Progenitor cell of endocrine pancreas (in vitro differentiated cells): ENCODE measurements at places on chromosomes 7 and 10.
A peak's percentile ranks its signal among the peaks of the same experiment; 100 is the strongest.

DNA sequence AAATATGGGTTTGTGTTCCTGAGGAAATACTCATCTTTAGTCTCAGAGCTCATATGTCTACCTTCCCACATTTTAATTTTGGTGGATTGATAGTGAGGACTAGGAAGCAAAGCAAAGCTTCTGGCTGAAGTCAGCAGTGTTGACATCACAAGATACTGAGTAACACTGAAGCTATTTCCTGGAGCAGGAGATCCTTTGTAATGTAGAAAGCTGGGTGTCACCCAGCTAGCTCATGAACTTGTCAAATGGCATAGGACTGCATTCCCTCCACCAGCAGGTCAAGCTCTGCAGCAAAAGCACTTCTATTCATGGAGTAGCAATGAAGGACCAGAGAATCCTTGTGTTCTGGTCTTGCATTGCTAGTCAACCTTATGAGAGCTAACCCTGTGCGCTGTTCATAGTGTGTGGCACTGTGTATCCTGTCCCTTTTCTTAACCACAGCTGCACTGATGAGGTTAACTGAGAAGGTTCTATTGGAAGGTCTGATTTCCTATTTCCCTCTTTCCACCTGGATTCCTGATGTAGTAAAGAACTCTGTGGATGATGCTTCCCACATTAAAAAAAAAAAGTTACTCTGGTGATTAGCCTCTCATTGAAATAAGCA is 94.8 kb upstream of the ZNF804B start:
- H3K27me3 ChIP-seq, result no peaks in the 10 kb centered on the region
- no peak overlapping the region for H3K4me3 ChIP-seq
- H3K4me1 ChIP-seq, result peaks cover 7% of the 10 kb centered on the region

GRCh38 chr10:7444551-7445121 is 33.8 kb upstream of the SFMBT2 start:
- H3K27me3 ChIP-seq, result peaks cover 16% of the 10 kb centered on the region
- H3K4me3 ChIP-seq, result no peak overlapping the region
- no peaks in the 10 kb centered on the region for H3K36me3 ChIP-seq
- H3K4me1 ChIP-seq, result peaks cover 2% of the 10 kb centered on the region
- H3K27ac ChIP-seq, result no peak overlapping the region

- peaks cover 2% of the 10 kb centered on the region for H3K27me3 ChIP-seq
- H3K27ac ChIP-seq, result no peak overlapping the region
- H3K36me3 ChIP-seq, result peaks cover 2% of the 10 kb centered on the region
- no peak overlapping the region for H3K4me3 ChIP-seq
- DNase-seq, result no peak
Measured at GRCh38 chr7:30530373-30530772, 25.7 kb upstream of the GGCT start.

- no peak for DNase-seq
- no peaks in the 10 kb centered on the region for H3K27me3 ChIP-seq
- no peaks in the 10 kb centered on the region for H3K4me1 ChIP-seq
- no peak overlapping the region for H3K27ac ChIP-seq
- H3K4me3 ChIP-seq, result no peak overlapping the region
- H3K36me3 ChIP-seq, result no peaks in the 10 kb centered on the region
Measured at GRCh38 chr7:33562996-33563395, 342.3 kb upstream of the BMPER start.

- H3K4me3 ChIP-seq, result no peak overlapping the region
- peaks cover 2% of the 10 kb centered on the region for H3K36me3 ChIP-seq
- H3K27ac ChIP-seq, result no peak overlapping the region
- no peak for DNase-seq
Measured at GRCh38 chr10:1425879-1426278, 311.4 kb downstream of the ADARB2 start.

DNA sequence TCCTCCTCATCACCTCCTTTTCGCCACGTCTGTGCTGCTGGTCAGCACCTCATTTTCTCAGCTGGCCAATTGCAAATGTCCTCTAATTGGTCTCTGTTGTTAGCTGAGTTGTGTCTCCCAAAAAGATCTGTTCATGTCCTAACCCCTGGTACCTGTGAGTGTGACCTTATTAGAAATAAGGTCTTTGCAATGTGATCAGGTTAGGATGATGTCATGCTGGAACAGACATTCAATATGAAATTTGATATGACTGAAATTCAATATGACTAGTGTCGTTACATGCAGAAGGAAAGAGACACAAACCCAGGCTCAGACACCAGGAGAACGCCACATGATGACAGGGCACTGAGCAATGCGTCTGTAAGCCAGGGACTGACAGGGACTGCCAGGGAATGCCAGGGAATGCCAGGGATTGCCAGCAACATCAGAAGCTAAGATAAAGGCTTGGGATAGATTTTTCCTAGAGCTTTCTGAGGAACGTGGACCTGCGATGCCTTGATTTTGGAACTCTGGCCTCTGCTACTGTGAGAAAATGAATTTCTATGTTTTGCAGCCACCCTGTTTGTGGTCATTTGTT is 77.5 kb upstream of the CXCL12 start:
- no peak overlapping the region for H3K27ac ChIP-seq
- no peak for DNase-seq
- H3K4me3 ChIP-seq, result no peak overlapping the region
- no peaks in the 10 kb centered on the region for H3K4me1 ChIP-seq
- no peaks in the 10 kb centered on the region for H3K36me3 ChIP-seq

- H3K4me1 ChIP-seq, result peaks cover 14% of the 10 kb centered on the region
- DNase-seq, result no peak
- no peaks in the 10 kb centered on the region for H3K36me3 ChIP-seq
- H3K27me3 ChIP-seq, result peaks cover 12% of the 10 kb centered on the region
- H3K27ac ChIP-seq, result no peak overlapping the region
- H3K4me3 ChIP-seq, result no peak overlapping the region
Measured at GRCh38 chr10:78579995-78580394, 488.8 kb upstream of the ZMIZ1 start.

GRCh38 chr10:78664929-78665553 is 403.7 kb upstream of the ZMIZ1 start:
- H3K4me3 ChIP-seq, result no peak overlapping the region
- no peaks in the 10 kb centered on the region for H3K27me3 ChIP-seq
- H3K4me1 ChIP-seq, result peaks cover 3% of the 10 kb centered on the region
- DNase-seq, result no peak

DNA sequence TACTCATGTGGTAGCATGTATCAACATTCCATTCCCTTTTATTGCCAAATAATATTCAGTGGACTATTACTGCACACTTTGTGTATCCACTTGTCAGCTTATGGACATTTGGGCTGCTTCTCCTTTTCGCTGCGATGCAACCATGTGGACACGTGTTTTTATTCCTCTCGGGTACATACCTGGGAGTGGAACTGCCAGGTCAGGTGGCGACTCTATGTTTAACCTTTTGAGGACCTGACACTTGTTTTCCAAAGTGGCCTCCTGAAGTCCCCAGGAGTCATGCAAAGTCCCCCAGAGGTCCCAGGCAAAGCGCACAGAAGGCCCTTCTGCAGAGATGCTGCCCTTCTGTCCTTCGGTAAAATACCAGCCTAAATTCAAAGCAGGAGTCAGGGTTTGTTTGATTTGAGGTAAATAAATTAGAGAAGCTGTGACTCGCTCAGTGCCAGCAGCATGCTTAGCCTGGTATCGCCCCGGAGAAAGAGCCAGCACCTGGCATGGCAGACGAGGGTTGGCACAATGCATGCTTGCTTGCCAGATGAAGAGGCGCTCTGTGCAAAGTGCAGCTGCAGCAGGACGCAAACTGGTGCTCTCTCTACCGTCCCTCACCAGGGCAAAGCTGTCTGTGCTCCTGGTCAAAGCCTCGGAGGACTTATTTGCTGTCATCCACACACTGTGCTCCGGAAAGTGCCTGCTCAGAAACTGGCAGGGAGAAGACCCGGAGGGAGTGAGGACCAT is 37.8 kb downstream of the HIPK2 start:
- H3K27ac ChIP-seq, result peak overlapping the region; percentile 40
- peaks cover 53% of the 10 kb centered on the region for H3K4me1 ChIP-seq
- H3K27me3 ChIP-seq, result no peaks in the 10 kb centered on the region
- no peak for DNase-seq

DNA sequence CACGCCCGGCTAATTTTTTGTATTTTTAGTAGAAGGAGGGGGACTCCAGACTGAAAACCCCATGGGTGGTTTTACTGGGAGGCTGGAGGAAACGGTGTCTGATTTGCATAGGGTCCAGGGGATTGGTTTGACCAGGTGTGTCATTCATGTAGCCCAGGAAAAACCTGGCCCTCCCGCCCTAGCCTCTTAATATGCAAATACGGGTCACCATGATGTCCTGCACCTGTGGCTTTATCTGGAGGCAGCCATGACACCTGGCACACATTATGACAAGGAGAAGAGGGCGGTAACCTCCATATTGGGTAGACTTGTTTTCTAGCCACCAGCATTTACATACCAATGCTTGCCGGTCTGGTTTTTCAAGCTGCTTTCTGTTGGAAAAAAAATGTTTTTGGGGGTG is 68.0 kb downstream of the TRIL start:
- no peak overlapping the region for H3K27ac ChIP-seq
- no peak for DNase-seq
- no peaks in the 10 kb centered on the region for H3K27me3 ChIP-seq

DNA sequence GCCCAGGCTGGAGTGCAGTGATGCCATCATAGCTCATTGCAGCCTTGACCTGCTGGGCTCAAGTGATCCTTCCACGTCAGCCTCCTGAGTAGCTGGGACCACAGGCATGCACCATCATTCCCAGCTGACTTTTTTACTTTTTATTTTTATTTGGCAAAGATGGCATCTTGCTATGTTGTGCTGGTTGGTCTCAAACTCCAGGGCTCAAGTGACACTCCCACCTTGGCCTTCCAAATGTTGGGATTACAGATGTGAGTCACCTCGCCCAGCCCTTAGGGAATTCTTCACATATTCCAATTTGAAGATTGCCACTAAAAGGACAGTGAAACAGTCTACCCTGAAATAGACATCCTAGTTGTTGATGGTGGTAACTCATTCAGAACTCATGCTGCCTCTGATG is 27.7 kb downstream of the SUGCT start:
- no peak overlapping the region for H3K27ac ChIP-seq
- no peaks in the 10 kb centered on the region for H3K4me1 ChIP-seq
- H3K36me3 ChIP-seq, result no peaks in the 10 kb centered on the region
- DNase-seq, result no peak
